Inflammatory macrophage (primary cell): ENCODE measurements at places on chromosomes 1 and 21.

DNA sequence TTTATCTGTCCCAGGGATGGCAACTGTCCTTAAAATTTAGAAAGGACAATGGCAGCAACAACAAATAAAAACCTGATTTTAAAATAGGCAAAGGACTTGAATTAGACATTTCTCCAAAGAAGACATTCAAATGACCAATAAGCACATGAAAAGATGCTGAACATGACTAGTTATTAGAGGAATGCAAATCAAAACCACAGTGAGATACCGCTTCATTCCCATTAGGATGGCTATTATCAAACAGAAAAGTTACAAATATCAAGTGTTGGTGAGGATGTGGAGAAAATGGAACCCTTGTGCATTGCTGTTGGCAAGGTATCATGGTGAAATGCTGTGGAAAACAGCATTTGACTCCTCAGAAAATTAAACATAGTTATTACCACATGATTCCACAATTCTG, 120.7 kb downstream of the CRB1 start:
- DNase-seq = no peak

- DNase-seq = peak; percentile 6
Observed at GRCh38 chr21:39867198-39867650, at the start of gene PCP4. TSS of gene PCP4 (plus strand) at chr21:39867438. CDS start at chr21:39867502, 64 bp downstream.

GRCh38 chr1:28031173-28031572, 57.2 kb downstream of the EYA3 start:
- DNase-seq = no peak

- no peak for DNase-seq
Observed at GRCh38 chr1:42433369-42433768, 22.5 kb downstream of the ZMYND12 start.

GRCh38 chr1:236522937-236523703, 662 bp upstream of the LGALS8 start:
- no peak for DNase-seq
